Activated T-helper 1 cell treated with anti-CD3 and anti-CD28 coated beads, Interleukin-2, amount 50 U/mL, for 16 hours (primary cell): ENCODE measurements at places on chromosomes 13 and 19.

- DNase-seq: no peak
These were observed 50.8 kb downstream of the EFNB2 start for GRCh38 chr13:106484537-106485193.

DNA sequence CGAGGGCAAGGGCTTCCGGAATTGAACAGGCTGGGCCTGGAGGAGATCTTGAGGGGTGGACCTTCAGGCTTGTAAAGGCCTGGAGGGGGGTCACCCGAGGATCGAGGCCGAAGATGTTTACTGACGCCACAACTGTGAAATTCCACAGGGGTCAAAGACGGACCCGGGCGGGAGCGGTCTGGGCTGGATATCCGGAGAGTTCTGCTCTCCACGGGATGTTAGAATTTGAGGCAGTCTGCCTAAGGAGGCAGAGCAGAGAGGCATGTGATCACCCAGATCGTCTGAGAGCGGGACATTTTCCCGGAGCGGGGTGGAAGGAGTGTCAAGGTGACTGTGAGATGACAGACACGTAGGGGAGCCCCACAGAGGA is 13.2 kb downstream of the KLHL26 start:
- no peak for DNase-seq

DNA sequence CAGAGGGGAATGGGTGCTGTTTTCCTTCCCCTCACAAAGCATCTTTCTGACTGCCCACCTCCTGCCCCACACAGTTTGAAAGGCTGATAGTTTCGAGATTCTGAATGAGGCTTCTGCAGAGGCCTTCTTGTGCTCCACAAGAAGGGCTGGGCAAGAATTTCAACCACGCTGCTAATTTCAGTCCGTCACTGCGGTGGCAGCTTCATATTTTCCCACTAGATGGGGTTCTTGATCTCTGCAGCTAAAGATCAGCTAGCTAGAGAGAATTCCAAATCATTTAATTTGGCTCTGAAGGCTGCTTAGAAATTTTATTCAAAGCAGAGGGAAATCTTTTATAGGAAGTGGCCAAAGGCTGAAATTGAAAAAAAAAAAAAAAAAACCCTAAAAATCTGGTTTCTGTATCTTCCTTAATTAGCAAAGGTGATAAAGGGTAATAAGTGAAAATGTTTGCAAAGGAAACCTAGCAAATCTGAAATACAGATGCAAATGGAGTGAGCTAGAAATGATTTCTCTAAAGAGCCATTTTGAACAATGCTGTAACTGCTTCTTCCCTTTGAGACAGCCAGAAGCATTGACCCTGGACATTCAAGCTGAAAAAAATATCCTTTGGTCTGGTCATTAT is 38.0 kb upstream of the C13orf42 start:
- DNase-seq: no peak

GRCh38 chr19:50741179-50741933 is 18.2 kb downstream of the CLEC11A start:
- DNase-seq: no peak

GRCh38 chr13:103516015-103516795 is 450.0 kb upstream of the SLC10A2 start:
- no peak for DNase-seq

GRCh38 chr19:53782698-53783097 is 41.4 kb downstream of the NLRP12 start:
- no peak for DNase-seq

DNA sequence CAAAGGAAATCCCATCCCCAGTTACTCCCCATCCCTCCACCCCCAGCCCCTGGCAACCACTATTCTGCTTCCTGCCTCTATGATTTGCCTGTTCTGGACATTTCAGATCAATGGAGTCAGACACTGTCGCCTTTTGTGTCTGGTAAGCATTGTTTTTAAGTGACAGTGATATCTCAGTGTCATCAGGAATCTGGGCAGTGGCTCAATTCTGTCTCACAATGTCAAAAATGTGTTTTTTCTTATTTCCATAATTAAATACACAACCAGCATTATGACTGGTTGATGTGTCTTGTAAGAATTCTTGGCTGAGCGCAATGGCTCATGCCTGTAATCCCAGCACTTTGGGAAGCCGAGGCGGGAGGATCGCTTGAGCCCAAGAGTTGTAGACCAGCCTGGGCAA is 20.2 kb upstream of the PGLS start:
- no peak for DNase-seq

DNA sequence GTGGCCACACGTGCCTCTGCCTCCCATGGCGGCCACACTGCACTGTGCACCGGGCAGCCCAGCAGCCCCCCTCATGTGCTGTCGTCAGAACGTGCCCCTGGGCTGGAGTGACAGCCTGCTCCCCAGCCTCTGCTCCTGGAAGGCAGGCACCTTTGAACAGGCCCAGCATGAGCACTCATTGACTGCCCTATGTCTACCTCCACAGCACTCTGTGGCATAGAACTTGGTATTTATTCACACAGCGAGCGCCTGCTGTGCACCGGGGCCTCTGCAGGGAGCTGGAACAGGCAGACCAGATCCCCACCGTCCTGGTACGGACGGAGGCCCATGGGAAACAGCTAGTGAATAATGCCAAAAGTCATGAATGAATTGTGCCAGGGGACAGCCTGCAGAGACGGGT is 53.7 kb downstream of the DPF1 start:
- no peak for DNase-seq

DNA sequence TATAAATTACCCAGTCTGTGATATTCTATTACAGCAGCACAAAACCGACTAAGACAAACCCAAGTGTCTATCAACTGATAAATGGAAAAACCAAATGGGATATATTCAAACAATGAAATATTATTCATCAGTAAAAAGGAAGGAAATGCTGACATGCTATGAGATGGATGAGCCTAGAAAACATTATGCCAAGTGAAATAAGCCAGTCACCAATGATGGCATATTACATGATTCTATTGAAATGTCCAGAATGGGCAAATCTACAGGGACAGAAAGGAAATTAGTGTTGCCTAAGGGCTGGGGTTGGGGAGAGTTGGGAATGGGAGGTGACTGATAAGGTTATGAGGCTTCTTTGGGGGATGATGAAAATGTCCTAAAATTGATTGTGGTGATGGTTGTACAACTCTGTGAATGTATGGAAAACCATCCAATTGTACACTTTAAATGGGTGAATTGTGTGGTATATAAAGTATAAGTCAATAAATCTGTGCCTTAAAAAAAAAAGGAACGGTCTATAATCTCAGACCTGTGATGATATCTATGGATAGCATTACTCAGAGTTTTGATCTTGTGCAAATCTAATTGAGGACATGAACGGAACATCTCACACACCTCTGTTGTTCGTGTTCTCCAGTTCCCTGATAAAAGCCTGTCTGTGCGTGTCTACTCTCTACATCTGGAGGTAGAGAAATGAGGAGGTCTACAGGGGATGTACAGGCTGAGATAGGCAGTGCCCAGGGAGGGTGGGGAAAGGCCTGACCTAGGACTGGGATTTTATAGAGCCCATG is 49.0 kb downstream of the TNFRSF19 start:
- no peak for DNase-seq

GRCh38 chr13:94192431-94192975 is 287.0 kb downstream of the DCT start:
- no peak for DNase-seq

GRCh38 chr13:40420160-40420740 is 246.2 kb downstream of the FOXO1 start:
- DNase-seq: no peak

DNA sequence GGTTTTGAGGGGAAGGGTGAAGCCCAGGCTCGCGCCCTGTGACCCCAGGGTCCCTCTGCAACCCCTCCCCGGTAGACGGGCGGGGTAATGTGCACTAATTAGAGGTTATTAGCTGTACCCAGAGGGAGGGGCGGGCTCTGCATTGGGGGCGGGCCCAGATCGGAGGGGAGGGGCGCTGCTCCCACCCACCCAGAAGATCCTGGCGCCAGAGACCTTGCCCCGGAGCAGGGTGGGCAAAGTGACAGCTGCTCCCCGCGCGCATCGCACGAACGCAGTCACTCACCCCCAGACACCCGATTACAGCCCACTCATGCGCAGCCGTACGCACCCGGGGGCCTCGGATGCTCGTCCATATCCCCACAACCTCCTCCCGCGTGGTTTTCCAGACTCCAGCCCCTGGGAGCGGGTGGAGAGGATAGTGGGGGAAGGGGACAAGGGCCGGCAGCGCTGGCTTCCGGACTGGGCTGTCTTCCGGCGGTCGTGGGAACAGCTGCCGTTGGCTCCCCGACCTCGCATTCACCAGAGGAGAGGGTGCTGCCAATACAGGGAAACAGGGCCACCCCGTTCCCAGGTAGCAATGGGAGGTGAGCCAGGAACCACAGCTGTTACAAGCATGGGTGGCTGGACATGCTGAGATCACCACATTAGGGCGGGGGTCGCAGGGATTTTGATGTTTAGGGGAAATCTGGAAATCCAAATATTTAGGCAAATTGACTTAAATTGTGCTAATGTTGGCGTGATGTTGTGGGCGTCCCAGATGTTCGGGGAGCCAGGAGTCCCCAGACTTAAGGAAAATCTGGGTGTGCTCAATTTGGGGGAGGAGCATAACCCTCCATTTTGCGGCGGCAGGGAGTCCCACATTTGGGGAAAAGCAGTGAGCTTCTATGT is 2.9 kb upstream of the HOOK2 start:
- DNase-seq: no peak

GRCh38 chr13:95552539-95553441 is at the start of gene CLDN10:
Gene CLDN10 (plus strand): TSS chr13:95552720. CDS start chr13:95552754, 34 bp downstream.
- no peak for DNase-seq

DNA sequence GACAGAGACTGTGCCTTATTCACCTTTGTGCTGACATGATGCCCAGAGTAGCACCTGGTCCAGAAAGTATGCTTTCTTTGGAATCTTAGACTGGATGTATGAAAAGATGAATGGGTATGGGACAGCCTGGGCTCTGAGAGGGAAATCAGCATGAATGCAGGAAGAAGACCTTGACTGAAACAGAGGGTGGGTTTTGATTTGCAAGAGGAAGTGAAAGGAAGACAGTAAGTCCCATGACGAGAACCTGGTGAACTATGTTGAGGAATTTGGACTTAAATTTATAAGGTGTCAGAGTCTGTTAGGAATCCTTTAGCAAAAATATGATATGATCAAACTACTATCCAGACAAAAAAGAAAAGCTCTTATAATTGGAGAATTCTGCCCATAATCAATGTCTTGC is 301.9 kb downstream of the SPRY2 start:
- DNase-seq: no peak

DNA sequence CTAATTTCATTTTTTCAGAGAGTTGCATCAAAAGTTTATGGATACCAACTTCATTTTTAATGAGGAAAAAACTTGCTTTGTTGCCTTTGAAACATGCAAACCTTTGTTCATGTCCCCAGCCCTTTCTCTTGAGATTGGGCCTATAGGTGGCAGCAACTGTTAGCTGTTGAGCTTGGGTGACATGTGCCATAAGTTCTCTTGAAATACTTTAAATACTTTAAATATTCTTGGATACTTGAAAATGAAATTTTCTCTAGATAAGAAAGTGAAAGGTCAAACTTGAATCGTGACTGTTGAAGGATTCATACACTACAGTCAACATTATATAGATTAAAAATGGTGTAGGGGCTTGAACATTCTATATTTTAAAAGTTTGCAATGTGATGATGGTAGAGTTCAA is 294.9 kb downstream of the NDFIP2 start:
- no peak for DNase-seq

DNA sequence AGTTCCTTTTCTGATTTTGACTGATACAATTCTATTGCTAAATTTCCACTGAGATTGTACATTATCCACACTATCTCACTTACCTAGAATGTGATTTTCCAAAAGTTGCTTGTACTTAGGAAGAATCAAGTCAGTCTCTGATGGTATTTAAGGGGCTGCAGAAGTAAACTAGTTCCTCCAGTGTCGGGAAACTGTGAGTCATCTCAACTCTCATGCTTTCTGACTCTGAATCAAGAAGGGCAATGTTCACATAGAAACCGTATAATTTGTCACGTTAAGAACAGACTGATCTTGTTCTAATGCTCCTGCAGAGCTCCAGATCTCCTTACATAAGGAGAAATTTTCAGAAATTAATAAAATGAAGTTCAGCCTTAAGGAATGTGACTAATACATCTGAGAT is 369.3 kb downstream of the KLF5 start:
- no peak for DNase-seq

DNA sequence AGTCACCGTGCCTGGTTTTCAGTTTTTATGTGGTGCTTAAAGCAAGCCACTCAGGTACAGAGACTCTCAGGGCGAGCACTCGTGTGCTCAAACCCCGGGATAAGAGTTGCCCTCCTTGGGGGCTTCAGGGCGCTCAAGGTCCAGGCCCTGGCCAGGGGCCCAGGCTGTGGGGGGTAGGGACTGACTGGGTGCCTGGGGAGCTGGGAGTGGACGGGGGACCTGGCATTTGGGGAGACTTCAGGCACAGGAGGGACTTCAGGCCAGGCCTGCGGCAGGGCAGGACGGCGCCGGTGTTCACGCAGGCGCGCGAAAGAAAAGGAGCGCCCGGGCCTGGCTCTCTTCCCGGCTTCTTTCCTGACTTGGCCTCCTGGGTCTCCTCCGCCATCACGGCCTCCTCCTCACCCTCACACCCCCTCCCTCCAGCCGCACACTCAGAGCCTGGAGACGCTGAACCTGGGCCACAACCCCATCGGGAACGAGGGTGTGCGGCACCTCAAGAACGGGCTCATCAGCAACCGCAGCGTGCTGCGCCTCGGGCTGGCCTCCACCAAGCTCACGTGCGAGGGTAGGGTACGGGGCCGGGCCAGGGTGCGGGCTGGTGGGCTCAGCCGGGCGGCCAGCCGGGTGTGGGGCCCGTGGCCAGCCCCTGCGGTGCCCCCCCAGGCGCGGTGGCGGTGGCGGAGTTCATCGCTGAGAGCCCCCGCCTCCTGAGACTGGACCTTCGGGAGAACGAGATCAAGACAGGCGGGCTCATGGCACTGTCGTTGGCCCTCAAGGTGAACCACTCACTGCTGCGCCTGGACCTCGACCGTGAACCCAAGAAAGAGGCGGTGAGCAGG is 16.1 kb downstream of the NKPD1 start:
- DNase-seq: no peak

DNA sequence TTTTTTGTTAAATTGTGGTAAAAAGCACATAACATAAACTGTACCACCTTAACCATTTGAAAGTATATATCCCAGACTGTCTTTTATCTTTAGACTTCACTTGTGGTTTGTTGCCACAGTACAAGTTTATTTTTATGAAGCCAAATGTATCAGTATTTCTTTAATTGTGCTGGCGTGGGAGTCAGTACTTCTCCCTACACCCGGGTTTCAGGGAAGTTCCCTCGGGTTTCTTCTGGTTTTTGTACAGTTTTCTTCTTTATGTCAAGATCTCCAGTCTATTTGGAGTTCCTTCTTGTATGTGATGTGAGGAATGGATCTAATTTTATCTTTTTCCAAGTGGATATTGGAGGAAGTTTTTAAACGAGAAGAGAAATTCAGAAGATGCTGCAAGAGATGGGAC is 20.5 kb downstream of the CCDC8 start:
- DNase-seq: no peak

DNA sequence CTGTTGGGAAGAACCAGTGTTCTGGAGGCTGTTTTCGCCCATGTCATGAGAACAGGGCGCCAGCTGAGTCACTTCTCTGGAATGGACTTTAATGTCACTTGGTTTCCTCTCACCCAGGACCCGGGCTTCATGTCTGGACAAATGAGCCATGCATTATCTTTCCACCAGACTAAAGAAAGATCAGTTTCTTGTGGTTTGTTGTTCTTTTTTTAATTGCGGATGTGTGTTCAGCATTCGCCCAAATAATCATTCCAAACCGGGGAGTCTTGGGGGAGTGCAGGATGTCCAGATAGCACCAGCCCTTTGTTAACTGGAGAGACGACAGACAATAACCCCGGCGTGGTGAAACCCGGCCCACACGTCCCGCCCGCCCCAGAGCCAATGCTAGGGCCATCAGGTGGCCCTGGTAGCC is 102.5 kb downstream of the COL4A2 start:
- DNase-seq: no peak

- DNase-seq: no peak
These were observed 4.3 kb downstream of the LGALS14 start for GRCh38 chr19:39708594-39708993.
